ENCODE measurements at places on chromosomes 3 and 15.
A peak's percentile ranks its signal among the peaks of the same experiment; 100 is the strongest.

- no peak for DNase-seq
These were observed 205.4 kb downstream of the EPHB1 start for GRCh38 chr3:135000465-135000864.

DNA sequence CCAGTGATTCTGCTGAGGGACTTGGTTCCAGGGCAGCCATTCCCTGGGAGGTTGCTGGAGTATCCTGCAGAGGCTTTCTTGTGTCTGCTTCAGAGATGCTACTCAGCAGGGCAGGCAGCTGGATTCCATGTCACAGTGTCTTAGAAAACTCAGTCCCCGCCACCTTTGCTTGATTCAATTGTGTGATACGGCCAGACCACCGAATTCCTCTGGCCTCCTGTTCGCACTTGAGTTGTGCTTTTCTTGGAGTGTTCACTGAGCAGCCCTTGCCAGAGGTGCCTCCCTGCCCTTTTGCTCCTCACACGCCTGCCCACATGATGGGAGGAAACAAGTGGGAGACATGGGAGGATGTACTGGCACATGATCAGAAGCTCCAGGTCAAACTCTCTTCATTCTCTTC lies 19.6 kb upstream of the SHC4 start:
- no peak for DNase-seq

GRCh38 chr15:99324082-99324620 lies 72.9 kb downstream of the LRRC28 start:
- peak; percentile 75 for DNase-seq

DNA sequence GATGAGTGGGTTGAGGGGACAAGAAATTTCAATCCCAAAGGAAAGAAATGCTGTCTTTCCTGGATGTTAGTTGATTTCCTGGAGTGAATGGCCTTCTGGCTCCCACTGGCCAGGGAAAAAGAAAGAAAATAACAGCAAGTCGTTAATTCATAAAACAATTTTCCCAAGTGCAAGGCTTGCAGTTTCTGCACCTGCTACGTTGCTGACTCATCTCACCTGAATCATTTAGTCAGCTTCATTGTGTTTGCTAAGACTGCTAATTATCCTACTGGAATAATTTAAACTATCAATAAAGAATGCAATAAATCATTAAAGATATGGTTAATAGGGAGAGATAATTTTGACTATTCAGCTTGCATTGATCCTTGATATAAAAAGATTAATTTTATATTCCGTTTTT lies 387.6 kb downstream of the ROBO2 start:
- DNase-seq: no peak

- DNase-seq: no peak
These were observed 251.8 kb upstream of the SUCLG2 start for GRCh38 chr3:67906261-67906660.

DNA sequence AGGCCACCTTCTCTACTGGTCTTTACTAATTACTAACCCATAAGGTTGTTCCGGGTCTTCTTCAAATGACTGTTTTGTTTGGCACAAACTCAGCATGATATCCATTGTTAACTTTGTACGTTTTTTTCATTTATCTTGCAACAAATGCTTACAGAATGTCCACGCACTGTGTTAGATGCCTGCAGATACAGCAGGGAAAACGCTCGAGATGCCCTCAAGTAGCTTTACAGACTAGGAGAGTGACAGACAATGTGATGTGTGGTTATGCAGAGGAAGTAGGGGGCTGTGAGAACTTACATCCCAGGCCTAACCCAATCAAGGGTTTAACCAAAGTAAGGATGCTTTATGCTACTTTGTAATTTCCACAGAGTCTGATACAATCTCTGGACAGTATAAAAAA lies 949 bp upstream of the RFC4 start:
- no peak for DNase-seq

- peak; percentile 71 for DNase-seq
These were observed 171.8 kb downstream of the TMEM108 start for GRCh38 chr3:133209871-133210550.

DNA sequence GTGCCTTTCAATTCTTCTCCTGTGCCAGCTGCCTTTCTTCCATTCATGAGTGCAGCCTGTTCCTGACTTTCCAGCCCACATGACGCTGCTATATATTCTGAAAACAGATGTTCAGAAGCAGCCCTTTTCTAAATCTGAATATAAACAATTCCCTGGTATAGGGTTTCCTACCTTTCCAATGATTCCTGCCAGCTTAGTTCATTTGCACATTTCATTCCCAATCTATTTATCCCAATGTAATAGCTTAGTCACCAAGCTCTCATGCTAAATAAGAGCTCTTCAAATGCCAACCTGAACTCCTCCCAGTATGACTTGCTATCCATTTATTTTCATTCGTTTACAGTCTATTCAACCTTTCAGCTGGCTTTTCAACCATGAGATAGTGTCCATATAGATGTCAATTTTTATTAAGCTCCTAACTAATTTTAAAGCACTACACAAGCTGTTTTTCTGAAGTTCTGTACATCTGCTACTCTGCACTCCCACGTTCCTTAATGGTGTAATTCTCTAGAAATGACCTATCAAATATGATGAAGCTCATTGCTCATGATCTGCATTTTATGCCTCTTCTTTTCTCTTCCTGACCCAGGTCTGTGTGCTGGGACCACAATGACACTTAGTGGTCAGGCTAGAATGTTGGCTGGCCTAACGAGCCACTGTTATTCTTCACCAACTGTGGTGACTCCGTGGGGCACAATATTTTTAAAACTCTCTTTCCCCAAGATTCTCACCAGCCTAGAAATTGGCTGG lies 605.0 kb upstream of the TBL1XR1 start:
- peak; percentile 11 for DNase-seq

DNA sequence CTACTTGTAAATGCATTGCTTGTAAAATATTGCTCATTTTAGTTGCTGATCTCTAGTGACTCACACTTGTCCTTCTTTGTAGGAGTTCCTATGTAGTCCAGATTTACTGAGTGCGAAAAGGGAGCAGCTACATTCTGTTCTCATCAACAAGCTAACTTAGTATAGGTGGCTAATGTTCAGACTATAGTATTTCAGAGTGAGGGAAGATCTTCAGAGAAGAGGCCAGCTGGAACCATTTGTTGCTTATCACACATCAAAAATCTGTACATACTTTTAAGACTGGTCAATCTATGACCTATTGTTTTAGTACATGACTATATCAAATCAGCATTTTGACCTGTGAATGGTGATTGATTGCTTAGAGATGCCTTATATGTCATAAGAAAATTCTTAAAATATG lies 71.3 kb upstream of the THSD4 start:
- no peak for DNase-seq
